ENCODE measurements at places on chromosomes 6 and 20.

GRCh38 chr6:54775576-54775975, 71.0 kb upstream of the FAM83B start:
- DNase-seq, result no peak

GRCh38 chr6:169370666-169371343, 117.2 kb upstream of the THBS2 start:
- no peak for DNase-seq

DNA sequence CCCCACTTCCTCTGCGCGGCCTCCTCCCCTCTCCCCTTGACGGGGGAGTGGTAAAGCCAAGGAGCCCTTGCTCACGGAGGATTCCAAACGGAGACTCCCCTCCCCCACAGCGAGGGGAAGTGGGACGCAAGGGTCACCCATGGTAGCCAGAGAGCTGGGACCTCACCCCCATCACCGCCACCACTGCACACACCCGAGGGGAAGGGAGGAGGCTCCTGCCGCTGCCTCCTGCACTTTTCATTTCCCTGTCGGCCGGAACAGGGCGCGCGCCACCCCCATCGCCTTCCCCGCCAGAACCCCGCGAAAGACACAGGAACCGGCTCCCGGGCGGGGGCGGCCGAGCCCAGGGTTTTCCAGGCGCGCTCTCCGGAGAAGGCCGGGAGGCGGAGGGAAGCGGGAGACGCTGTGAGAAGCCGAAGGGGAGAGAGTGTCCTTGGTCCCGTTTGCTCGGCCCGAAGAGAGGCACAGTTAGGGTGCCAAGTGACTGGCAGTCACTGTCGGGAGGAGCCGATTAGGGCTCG, 789 bp downstream of the CCND3 start:
- DNase-seq, result no peak

- DNase-seq, result no peak
These were observed 138.2 kb upstream of the ARMC2 start for GRCh38 chr6:108710030-108710429.

GRCh38 chr6:31899882-31900722, 1.8 kb downstream of the ZBTB12 start:
- DNase-seq, result no peak

- no peak for DNase-seq
These were observed 130.1 kb upstream of the SLC2A12 start for GRCh38 chr6:134182528-134182927.

DNA sequence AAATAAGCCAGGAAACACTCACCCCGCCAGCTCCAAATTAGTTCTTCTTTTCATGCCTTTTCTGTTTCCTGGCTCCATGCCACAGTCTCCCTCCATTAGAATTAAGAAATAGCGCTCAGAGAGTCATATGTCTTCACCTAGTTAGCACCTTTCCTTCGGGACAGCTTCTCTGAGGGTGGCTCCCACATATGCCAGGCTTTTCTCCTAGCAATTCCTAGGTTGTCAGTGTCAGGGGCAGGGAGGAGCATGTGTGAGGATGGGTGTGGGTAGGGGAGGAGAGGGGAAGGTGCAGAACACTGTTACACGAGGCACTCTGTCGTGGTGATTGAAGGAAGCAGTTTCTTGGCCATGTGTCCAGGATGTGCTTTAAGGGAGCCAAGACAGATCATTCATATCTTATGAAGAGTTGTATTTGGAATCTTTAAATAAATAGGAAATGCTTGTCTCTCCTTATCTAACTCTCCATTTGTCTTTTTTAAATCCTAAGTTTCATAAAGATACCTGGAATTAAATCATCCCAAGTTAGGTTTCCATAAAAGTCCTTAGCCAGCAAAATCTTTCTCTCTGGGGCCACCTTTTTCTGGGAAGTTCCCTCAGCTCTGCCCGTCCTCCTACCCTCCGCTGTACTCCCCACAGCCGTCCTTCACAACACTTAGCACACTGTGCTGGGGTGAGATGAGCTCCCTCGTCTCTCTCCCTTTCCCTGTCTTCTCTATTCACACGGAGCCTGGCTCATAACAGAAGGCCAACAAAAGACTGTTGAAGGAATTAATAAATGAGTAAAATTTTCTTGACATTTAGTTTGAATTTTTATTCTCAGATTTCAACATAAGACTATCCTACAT, 361.0 kb downstream of the CD83 start:
- no peak for DNase-seq

- no peak for DNase-seq
These were observed 1.3 kb downstream of the ABHD16A start for GRCh38 chr6:31701666-31702404.

DNA sequence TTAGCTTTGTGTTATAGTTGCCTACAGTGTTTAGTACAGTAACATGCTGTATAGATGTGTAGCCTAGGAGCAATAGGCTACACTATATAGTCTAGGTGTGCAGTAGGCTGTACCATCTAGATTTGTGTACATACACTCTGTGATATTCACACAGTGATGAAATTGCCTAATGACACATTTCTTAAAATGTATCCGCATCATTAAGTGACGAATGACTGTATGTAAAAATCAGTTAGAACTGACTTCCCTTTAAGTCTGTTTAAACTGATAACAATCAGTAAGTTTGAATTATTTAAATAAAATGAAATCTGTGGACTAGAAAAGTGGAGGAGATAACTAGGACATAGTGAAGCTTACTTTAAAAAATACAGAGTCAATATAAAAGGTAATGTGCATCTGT, 176.1 kb downstream of the CDKAL1 start:
- DNase-seq, result no peak

GRCh38 chr20:11301699-11302098, 616.0 kb upstream of the BTBD3 start:
- DNase-seq, result no peak

GRCh38 chr6:163338671-163339405, 75.7 kb upstream of the QKI start:
- no peak for DNase-seq

GRCh38 chr20:8117636-8118035, 14.4 kb upstream of the PLCB1 start:
- no peak for DNase-seq

- DNase-seq, result no peak
These were observed at the start of gene FNDC1 for GRCh38 chr6:159169193-159169555. TSS of gene FNDC1 (plus strand) at chr6:159169400. CDS start at chr6:159169597, 197 bp downstream.

- DNase-seq, result no peak
These were observed 5.7 kb upstream of the PSMG4 start for GRCh38 chr6:3252861-3253596.

DNA sequence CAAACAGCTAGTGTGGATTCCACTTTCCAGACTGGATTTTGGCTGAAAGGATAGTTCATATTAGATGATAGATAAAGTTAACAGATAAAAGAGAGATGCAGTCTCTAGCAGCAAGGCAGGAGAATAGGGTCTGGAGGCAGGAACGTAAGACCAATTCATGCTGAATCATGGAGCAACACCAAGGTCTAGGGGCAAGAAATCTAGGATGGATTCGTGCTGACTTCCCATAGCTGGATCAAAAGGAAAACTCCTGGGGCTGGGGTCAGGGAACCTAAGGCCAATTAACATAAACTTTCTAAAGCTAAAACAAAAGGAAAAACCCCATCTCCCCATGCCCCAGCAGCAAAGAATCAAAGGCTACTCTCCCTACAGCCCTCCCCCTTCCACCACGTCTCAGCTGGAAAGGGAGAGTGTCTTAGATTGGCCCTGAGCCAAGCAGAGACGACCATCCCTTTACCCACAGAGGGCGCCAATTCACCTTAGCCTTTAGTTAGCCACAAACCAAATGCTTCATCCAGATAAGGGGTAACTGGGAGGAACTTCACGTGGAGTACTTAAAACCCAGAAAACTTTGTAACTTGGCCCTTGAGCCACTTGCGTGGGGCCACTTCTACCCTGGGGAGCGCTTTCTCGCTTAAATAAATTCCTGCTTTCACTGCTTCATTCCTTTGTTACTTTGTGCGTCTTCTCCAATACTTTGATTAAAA, 7.6 kb downstream of the TREM1 start:
- DNase-seq, result peak; percentile 30

DNA sequence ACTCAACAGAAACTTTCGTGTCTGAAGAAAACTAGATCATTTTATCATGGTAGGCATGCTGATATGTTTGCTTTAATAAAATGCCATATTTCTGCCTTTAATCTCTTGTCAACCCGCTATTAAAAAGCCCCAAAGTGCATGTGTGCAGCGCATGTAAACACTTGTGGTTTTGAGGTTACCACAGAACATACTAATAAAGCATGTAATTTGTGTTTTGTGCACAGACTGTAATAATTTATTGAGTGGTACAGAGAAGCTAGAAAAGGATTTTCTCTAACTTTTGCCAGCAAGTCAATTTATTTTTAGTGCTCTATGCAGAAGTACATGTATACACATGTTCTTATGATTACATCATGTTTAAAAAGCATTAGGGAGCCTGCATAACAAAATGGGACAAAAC, 349.9 kb upstream of the SLC35B3 start:
- no peak for DNase-seq

DNA sequence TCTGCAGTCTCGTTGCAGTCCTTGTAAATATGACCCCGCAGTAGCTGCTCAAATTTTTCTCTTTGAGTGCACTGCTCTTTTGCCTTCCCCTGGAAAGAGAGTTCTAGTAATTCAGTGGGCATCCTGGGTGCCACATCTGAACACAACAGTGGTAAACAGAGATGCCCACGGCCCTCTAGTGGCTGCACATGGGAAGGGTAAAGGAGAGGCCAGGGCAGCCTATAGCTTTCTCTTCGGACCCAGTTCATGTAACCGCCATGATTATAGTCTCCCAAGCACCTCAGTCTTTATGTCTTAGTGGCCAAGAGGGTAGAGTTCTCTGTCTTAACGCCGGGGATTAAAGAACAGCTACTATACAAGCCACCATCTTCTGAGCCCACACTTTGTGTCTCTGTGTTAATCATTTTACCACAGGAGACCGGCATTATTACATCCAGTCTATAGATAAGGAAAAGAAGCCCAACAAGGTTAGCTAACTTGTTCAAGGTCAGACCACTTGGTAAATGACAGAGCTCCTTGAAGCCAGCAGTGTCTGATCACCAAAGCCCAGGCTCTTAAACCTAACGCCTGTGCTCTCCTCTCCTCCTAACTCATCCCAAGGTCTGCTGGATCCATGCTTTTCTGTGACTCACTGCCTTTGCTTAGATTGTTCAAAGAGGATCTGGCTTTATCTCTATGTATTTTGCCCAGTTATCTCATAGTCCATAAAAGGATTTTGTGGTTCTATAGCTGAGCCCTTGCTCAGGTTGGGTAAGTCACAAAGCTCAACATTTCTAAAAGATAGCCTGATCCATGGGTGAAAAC, 81.8 kb downstream of the ISM1 start:
- DNase-seq, result peak; percentile 32

All from stimulated activated CD4-positive, alpha-beta T cell treated with anti-CD3 and anti-CD28 coated beads, Interleukin-1b, Interleukin-23, amount 100 ng/mL, for 24 hours (primary cell).